ENCODE measurements at places on chromosomes 11 and 22.

DNA sequence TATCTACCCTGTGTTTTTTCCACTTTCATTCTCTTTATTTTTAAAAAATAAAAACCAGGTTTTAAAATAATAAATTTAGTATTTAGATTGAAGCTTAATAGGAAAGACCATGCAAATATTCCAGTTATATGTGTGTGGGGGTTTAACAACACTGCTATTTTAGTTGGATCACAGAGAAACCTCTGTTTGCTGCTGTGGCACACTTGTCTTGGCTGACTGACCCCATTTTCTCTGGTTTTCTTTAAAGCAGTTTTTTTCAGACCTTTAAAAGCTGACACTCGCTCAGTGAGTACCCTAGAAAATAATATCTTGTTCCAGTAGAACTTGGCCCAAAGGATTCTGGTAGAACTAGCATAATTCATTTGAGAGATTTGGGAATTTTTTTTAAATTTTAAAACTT lies 31.6 kb downstream of the ACER3 start:
- no peak for DNase-seq

DNA sequence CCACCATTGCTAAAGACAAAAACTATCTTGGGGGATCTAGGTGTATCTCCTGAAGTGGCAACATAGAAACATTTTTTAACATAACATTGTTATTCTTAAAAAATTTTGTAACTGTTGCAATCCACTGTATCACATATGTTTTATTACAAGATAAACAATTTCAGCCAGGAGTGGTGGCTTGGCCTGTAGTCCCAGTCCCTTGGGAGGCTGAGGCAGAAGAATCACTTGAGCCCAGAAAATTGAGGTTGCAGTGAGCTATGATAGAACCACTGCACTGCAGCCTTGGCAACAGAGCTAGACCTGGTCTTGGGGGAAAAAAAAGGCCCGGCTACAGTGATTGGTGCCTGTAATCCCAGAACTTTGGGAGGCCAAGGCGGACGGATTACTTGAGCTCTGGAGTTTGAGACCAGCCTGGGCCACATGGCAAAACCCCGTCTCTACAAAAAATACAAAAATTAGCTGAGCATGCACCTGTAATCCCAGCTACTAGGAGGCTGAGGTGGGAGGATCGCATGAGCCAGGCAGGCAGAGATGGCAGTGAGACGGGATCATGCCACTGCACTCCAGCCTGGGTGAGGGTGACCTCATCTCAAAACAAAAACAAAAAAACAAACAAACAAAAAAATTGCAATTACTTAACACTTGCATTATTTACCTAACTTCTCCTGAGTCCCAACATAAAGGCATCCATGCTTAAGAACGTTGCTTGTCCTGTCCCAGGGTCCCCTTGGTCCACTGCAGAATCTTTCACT lies 1.5 kb upstream of the DEPDC5 start:
- DNase-seq = no peak

DNA sequence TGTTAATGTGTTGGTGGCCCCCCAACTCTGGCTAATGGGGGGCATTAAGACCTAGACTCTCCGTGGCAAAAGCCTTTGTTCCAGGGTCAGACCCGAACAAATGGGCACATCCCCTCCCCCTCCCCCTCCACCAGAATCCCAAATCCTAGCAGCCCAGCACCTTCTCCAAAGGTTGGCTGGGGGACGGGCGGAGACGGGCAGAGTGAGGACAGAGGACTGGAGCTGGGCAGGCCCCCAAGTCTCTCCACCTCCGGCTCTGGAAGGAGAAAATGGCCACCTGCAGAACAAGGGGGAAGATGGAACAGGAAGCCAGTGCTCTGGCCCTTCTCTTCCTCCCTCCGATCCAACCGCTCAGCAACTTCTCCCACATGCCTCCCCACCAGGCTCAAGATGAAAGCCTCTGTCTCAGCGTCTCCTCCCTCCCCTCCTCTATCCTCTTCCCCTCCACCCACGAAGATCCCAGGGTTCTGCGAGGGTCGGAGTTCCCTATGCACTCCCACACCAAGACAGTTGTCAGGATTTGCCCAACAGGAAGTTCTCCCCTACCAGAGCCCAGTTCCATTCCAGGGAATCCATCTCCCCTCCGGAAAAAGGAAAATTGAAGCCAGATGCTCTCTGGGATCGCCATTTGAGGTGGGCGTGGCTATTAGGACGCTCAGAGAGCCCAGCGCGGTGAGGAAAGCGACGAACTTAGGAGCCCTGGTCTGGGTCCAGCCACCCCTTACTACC lies 20.1 kb downstream of the ADA2 start:
- DNase-seq = no peak

DNA sequence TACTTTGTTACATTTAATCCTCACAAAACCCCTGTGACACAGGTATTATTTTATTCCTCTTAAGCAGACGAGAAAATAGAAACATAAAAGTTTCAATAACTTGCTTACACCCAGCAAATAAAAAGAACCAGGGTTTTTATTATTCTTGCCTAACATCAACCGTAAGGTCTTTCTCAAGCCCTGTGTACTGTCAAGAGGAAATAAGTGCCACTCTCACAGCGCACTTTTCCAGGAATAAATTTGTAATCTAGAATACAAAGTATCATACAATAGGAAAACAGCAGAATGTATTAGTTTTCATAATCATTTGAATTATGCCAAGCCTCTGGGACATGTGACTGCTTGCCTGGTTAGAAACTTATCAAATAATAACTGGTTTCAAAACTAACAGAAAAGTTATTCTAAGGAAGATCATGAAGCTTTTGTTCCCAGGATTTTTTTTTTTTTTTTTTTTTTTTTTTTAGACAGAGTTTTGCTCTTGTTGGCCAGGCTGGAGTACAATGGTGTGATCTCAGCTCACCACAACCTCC lies 7.4 kb downstream of the CCDC34 start:
- no peak for DNase-seq

GRCh38 chr11:108142304-108142703 lies 20.9 kb downstream of the ACAT1 start:
- no peak for DNase-seq

DNA sequence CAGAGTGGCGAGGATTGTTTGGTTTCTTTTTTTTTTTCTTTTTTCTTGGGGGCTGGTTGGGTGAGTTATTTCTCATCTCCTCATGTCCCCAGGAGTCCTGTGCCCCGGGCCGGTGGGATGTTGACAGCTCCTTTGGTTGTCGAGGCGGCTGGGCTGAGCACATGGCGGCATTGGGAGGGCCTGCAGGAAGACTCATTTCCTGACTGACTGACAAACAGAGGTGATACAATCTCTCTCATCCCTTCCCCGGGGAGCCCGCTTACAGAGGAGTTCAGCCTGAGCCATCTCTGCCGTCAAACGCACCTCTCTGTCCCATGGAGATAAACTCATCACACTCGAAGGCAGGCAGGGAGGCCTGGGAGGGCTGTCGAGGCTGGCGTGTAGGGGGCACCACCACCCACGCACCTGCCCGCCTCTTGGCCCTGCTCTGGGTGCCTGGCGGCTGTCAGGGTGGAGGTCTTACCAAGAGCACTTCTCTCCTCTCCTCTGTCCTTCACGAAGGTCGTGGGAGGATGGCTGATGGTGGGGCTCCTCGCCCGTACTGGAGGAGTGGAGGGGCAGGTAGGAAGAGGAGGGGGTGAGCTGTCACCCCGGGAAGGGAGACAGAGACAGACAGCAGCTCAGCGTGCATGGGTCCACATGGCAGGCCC lies 60.0 kb upstream of the NECTIN1 start:
- no peak for DNase-seq

DNA sequence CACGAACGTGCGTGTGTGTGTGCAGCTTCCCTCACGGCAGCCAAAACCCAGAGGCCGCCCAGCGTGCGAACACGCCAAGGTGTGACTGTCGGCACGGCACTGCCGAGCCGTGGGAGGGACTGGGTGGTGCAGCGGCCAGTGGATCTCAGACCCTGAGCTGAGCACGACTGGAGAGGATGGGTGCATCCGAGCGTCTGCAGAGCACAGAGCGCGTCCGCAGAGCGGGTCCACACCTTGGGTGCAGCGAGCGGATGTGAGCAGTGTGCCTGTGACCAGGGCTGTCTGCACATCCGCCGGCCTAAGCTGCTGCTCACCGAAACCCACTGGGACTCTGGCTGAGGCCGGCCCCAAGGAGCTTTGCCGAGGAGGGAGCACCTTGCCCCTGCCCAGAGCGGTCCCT lies 22.7 kb downstream of the PTDSS2 start:
- DNase-seq = no peak

DNA sequence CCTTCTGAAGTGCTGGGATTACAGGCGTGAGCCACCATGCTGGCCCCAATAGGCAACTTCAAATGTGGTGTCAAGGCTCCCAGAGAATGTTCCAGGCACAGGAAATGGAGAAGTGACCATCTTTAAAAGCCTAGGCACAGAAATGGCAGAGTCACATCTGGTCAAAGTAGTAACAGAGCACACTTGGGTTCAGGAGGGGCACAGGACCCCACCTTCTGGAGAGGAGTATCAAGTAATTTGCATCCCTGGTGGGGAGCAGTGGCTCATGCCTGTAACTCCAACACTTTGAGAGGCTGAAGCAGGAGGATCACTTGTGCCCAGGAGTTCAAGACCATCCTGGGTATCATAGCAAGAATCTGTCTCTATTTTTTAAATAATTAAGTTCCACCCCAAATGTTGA lies 29.2 kb downstream of the SERHL2 start:
- no peak for DNase-seq

DNA sequence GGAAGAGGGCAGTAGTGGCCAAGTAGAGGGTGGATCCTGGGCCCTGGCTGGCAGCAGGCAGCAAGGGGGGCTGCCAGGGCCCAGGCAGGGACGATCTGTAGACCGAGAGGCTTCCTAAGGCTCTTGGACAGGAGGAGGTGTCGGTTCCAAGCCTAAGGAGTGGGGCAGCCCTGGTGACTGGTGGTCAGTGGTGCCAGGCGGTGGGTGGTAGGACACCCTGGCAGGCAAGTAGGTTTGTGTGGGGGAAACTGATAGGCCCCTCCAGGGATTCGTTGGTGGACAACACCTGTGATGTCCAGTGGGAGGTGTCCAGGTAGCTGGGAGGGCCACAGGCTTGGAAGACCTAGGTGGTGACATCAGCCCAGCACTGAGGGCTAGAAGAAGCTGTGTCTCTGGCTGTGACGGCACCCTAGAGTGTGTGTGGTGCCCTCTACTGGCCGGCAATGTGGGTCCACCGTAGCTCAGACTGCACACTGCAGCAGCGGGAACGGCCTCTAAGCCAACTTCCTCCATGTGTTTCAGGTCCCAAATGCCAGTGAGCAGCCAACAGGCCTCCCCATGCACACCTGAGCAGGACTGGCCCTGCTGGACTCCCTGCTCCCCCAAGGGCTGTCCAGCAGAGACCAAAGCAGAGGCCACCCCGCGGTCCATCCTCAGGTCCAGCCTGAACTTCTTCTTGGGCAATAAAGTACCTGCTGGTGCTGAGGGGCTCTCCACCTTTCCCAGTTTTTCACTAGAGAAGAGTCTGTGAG lies 9.4 kb upstream of the SAMM50 start:
- peak; percentile 14 for DNase-seq

- DNase-seq = no peak
Observed at GRCh38 chr11:331358-332060, 10.8 kb upstream of the IFITM3 start.

DNA sequence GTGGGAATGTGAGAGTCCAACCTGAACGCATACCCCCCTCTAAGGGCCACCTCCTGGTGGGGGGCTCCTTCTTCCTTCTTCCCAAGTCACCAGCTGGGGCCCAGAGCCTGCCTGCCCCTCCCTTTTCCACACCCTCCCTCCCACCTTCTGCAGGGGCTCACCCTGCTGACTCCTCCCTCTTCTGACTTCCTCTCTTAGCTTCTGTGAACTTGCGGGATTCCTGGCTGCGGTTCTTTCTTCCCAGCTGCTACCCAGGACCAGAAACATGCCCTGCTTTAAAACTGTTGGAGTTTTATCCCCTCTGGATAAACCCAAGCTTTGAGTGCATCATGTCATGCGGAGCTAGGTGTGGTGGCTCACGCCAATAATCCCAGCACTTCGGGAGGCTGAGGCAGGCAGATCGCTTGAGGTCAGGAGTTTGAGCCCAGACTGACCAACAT lies 10.2 kb downstream of the LRRC74B start:
- no peak for DNase-seq

DNA sequence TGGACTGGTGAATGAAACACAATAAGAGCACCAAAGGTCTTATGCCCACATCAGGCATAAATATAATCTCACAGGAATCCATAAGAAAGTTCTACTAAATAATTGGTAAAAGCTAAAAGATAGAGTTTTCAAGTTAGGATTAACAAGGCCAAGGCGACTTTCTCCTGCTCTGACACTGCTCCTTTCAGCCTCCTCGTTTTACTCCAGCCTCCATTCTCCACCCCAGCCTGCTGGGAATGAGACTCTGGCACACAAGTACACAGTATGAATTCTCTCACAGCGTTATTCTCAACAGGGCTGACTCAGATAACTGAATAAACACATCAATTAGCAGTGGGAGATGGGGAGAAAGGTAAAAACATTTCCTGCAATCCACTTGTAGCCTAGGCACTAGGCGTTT lies 94.9 kb downstream of the APOL5 start:
- DNase-seq = no peak

GRCh38 chr11:1497600-1497999 lies 11.0 kb upstream of the MOB2 start:
- DNase-seq = no peak

- no peak for DNase-seq
Observed at GRCh38 chr11:61718621-61719302, 33.7 kb upstream of the MYRF start.

GRCh38 chr22:22870577-22871404 lies 16.8 kb upstream of the IGLL5 start:
- no peak for DNase-seq

- DNase-seq = no peak
Observed at GRCh38 chr11:117863383-117863782, 13.1 kb downstream of the FXYD6 start.

All from NCI-H226 (cell line).